NCI-H1105 treated with DMSO at 0.1 percent for 48 hours (cell line): ENCODE measurements at places on chromosomes 13 and 19.

GRCh38 chr13:59363313-59363712 lies 800.4 kb downstream of the DIAPH3 start:
- DNase-seq: peak; percentile 48

GRCh38 chr19:49971991-49972411 lies 11.0 kb upstream of the SIGLEC11 start:
- DNase-seq: no peak

DNA sequence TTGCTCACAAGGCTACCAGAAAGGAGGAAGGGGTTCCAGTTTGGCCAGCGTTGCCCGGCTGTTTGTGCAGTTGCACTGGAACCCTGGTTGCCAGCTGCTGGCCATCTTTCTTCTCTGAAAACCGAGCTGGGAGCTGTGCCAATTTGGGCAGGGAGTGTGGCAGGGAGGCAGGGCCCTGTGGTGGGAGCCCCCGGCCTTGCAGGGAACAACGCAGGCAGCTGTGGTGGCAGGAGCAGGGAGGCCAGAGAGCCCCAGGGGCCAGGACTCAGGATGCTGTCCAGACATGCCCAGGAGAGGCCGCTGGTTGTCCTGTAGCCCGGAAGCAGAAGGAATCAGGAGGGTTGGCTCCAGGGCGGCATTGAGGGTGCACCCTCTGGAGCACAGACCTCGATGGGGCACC lies 4.8 kb downstream of the KMT5C start:
- DNase-seq: peak; percentile 66

- DNase-seq: no peak
Measured at GRCh38 chr13:30700364-30700763, 35.0 kb upstream of the ALOX5AP start.

DNA sequence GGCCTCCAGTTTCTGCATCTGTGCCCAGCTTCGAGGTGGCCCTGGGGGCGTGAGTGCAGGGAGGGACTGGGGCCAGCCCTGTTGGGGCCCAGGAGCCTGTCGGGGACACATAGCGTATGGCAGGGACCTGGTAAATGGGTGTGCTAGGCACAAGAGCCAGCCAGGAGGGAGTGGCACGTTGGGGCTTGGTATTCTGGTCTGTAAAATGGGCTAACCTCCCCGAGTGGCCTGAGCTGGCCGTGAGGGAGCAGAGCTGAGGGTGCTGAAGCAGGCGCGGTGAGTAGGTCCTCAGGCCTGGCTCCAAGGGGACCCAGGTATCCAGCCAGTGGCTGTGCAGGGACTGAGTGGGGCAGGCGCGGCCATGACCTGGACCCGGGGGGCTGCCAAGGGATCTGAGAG lies 4.3 kb downstream of the PTOV1 start:
- DNase-seq: no peak
